ENCODE measurements at places on chromosomes 12 and 14. TPM values are rescaled to one million over a fixed set of nuclear protein-coding genes. Genes with fewer than 3 reads are reported as not detected.

The RPGRIP1 gene
- total RNA-seq, result 35.7 TPM

The TOMM20L gene
- total RNA-seq, result 9.8 TPM

The HSPA2 gene
- total RNA-seq, result 134 TPM

The KRT83 gene
- 0.39 TPM for total RNA-seq

The NDUFA9 gene
- total RNA-seq, result 23.4 TPM

The BCL7A gene
- 11.1 TPM for total RNA-seq

The SERPINA1 gene
- 1.0 TPM for total RNA-seq

The CDK4 gene
- 73.5 TPM for total RNA-seq

The LRP1 gene
- 135 TPM for total RNA-seq

The NRXN3 gene
- total RNA-seq, result 3.5 TPM

GRCh38 chr12:42446761-42447160, 120.8 kb downstream of the PPHLN1 start:
- no peaks in the 10 kb centered on the region for H3K4me1 ChIP-seq
- DNase-seq, result peak; percentile 22
- no peak overlapping the region for H3K4me3 ChIP-seq

- H3K36me3 ChIP-seq, result no peaks in the 10 kb centered on the region
- H3K27ac ChIP-seq, result no peak overlapping the region
- no peak overlapping the region for H3K4me3 ChIP-seq
- DNase-seq, result no peak
- H3K27me3 ChIP-seq, result no peaks in the 10 kb centered on the region
- no peaks in the 10 kb centered on the region for H3K4me1 ChIP-seq
These were observed 24.3 kb downstream of the CALM1 start for GRCh38 chr14:90421001-90421631.

GRCh38 chr12:121812320-121812871, 8.6 kb downstream of the SETD1B start:
- H3K36me3 ChIP-seq, result no peaks in the 10 kb centered on the region
- H3K4me3 ChIP-seq, result peak overlapping the region; percentile 74
- H3K4me1 ChIP-seq, result peaks cover 33% of the 10 kb centered on the region

- no peak for DNase-seq
- H3K4me3 ChIP-seq, result peak overlapping the region; percentile 51
- no peaks in the 10 kb centered on the region for H3K36me3 ChIP-seq
- H3K4me1 ChIP-seq, result peaks cover 19% of the 10 kb centered on the region
- no peak overlapping the region for H3K27ac ChIP-seq
- H3K27me3 ChIP-seq, result no peaks in the 10 kb centered on the region
These were observed 19.9 kb upstream of the GPR68 start for GRCh38 chr14:91264151-91265150.

- no peak for DNase-seq
- no peaks in the 10 kb centered on the region for H3K4me1 ChIP-seq
- no peak overlapping the region for H3K27ac ChIP-seq
- H3K27me3 ChIP-seq, result no peaks in the 10 kb centered on the region
- H3K4me3 ChIP-seq, result no peak overlapping the region
- H3K36me3 ChIP-seq, result no peaks in the 10 kb centered on the region
These were observed 396.8 kb upstream of the DDHD1 start for GRCh38 chr14:53549956-53550355.

DNA sequence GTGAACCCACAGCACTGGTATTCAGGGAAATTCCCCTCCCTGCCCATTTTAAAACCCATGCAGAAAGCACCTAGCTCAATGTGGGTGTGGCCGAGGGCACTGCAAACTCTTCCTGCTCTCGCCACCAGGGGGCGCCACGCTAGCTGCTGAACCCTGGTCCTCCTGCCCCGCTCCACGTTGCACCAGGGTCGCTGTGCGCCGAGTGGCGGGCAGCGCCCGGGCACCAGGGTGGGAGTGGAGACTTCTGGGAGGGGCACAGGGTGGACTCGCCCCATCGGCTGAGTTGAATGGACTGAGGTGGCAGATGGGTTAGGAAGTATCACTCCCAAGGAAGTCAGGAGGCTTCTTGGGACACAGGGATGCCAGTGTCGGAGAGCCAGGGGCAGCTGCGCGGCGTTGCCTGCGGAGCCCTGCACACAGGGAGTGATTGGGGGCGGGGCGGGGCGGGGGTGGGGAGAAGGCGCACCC, 48.1 kb upstream of the BCL11B start:
- peak overlapping the region; percentile 45 for H3K4me3 ChIP-seq
- H3K27ac ChIP-seq, result no peak overlapping the region
- no peaks in the 10 kb centered on the region for H3K27me3 ChIP-seq
- no peaks in the 10 kb centered on the region for H3K36me3 ChIP-seq
- H3K4me1 ChIP-seq, result no peaks in the 10 kb centered on the region

DNA sequence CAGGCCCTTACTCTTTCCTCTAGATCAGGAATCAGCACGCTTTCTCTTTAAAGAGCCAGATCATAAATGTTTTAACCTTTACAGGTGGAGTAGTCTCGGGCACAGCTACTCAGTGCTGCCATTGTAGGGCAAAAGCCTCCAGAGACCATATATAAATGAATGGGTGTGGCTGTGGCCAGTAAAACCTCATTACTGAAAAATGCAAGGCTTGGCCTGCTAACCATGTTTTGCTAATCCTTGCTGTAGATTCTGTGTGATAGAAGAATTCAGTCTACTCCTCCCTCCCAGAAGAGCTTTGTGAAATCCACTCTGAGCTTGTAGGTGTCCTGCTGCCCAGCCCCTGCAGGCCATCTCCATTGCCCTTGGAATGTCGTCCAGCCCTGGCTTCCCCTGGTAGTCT, 58.1 kb downstream of the HSP90AA1 start:
- H3K27me3 ChIP-seq, result no peaks in the 10 kb centered on the region
- no peaks in the 10 kb centered on the region for H3K4me1 ChIP-seq
- H3K27ac ChIP-seq, result no peak overlapping the region
- H3K4me3 ChIP-seq, result no peak overlapping the region
- no peak for DNase-seq

DNA sequence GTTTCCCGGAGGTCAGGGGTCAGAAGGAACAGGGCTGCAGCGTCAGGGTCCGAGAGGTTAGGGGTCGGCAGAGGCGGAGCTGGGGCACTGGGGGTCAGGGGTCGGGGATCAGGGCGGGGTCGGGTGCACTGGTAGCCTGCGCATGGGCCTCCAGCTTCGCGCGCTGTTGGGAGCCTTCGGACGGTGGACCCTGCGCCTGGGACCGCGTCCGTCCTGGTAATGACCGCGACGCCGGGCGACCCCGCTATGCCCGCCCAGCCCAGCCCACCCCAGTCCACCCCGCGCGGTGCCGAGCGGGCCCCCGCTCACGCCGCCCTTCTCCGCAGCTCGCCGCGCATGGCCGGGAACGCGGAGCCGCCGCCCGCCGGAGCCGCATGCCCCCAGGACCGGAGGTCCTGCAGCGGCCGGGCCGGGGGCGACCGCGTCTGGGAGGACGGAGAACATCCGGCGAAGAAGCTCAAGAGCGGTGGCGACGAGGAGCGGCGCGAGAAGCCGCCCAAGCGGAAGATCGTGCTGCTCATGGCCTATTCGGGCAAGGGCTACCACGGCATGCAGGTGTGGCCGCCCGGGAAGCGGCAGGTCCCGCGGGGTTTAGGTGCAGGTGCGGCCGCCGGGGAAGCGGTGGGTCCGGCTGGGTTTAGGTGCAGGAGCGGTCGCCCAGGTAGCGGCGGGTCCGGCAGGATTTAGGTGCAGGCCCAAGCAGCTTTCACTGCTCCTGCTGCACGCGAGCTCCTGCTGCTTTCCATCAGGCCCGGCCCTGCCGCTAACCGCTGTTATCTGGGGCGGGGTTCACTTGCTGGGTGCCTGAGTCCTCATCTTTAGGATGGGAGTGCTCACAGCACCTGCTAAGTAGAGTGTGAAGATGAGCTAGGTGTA, 743 bp downstream of the PUS1 start:
- H3K36me3 ChIP-seq, result no peaks in the 10 kb centered on the region
- peak; percentile 53 for DNase-seq
- peak overlapping the region; percentile 81 for H3K4me3 ChIP-seq
- no peaks in the 10 kb centered on the region for H3K27me3 ChIP-seq

DNA sequence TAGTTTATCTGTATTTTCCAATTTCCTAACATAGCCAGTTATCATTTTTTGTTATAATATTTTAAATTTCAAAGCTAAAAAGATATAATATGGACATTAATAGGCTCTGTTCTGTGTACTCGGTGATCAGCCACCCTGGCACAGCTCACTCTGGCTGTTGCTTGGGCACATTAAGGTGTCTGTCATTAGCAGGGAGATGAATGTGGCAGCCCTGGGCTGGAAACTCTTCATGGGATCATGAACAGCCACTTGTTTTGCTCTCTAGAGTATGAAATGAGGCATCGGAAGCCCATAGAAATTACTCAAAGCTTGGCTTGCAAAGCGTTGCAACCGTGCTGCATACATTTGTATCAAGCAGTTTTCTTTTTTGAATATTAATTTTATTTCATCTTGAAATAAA, 233.2 kb downstream of the DACT1 start:
- H3K4me3 ChIP-seq, result no peak overlapping the region
- H3K27ac ChIP-seq, result no peak overlapping the region
- no peak for DNase-seq
- H3K27me3 ChIP-seq, result no peaks in the 10 kb centered on the region

- peaks cover 22% of the 10 kb centered on the region for H3K4me1 ChIP-seq
- DNase-seq, result no peak
- no peaks in the 10 kb centered on the region for H3K36me3 ChIP-seq
- H3K4me3 ChIP-seq, result no peak overlapping the region
- peak overlapping the region; percentile 15 for H3K27ac ChIP-seq
These were observed 172.0 kb downstream of the CHST11 start for GRCh38 chr12:104628831-104629135.

DNA sequence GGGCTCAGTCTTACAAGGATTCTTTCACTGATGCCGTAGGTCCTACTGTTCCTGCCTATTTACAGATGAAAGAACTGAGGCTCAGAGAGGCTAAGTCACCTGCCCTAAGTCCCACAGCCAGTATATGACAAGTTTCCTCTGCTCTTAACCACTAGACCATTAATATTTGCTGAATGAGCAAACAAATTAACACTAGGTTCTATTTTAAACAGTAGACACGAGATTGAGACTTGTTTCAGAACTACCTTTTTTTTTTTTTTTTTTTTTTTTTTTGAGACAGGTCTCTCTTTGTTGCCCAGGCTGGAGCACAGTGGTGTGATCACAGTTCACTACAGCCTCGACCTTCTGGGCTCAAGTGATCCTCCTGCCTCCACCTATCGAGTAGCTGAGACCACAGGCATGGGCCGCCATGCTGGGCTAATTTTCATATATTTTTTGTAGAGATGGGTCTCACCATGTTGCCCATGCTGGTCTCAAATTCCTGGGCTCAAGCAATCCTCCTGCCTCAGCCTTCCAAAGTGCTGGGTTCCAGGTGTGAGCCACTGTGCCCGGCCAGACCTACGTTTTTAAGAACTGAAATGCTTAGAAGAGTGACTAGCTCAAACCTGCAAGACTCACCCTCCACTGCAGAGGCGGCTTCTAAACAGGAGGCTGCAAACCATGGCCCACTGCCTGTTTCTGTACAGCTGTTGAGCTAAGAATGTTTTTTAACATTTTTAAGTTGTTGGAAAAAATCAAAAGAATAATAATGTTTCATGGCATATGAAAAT, 12.9 kb downstream of the SYNE3 start:
- peak overlapping the region; percentile 36 for H3K27ac ChIP-seq
- H3K36me3 ChIP-seq, result no peaks in the 10 kb centered on the region
- DNase-seq, result no peak
- H3K4me1 ChIP-seq, result peaks cover 50% of the 10 kb centered on the region

- DNase-seq, result peak; percentile 21
- H3K27me3 ChIP-seq, result no peaks in the 10 kb centered on the region
- H3K4me3 ChIP-seq, result no peak overlapping the region
- H3K36me3 ChIP-seq, result no peaks in the 10 kb centered on the region
- no peak overlapping the region for H3K27ac ChIP-seq
These were observed 877.0 kb upstream of the TMEM132C start for GRCh38 chr12:127389923-127390322.

DNA sequence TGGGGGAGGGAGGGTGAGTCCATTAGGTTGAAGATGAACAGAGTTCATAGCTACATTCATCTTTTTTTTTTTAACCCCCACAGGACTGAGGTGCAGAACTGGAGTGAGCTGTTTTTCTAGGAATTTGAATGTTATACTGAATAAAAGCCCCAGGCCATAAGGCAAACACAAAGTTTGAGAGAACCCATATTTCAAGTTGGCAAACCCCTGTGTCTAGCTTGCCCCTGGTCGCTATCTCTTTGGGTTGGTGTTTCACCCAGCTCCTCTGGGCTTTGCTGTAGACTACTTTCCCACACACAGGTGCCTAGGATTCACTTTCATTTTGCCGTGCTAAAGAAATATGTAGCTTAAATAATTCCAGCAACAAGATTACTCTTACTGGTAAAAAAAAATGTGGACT, 5.2 kb upstream of the LMO3 start:
- H3K27ac ChIP-seq, result no peak overlapping the region
- no peaks in the 10 kb centered on the region for H3K4me1 ChIP-seq
- no peaks in the 10 kb centered on the region for H3K27me3 ChIP-seq
- H3K36me3 ChIP-seq, result no peaks in the 10 kb centered on the region

DNA sequence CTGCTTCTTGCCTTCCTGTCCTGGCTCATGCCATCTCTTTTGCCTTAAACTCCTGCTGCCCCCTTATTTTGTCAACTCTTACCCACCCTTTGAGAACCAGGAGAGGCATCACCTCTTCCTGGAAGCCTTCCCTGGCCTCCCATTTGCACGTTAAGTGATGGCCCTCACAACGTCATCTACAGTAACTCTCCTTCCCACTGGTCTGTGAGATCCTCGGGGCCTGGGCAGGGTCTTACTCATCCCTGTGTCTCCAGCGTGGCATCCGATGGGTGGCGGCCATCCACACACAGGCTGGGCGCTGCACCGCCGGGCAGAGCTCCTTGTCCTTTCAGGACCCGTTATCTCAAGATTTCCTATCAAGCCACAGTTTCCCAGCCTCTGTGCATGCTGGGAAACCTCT, 16.8 kb upstream of the CACNA2D4 start:
- no peak overlapping the region for H3K4me3 ChIP-seq
- H3K36me3 ChIP-seq, result no peaks in the 10 kb centered on the region
- no peak for DNase-seq

GRCh38 chr12:95131589-95132340, 58.3 kb upstream of the NR2C1 start:
- H3K4me3 ChIP-seq, result no peak overlapping the region
- H3K27me3 ChIP-seq, result no peaks in the 10 kb centered on the region
- no peaks in the 10 kb centered on the region for H3K36me3 ChIP-seq
- H3K27ac ChIP-seq, result no peak overlapping the region
- H3K4me1 ChIP-seq, result no peaks in the 10 kb centered on the region

DNA sequence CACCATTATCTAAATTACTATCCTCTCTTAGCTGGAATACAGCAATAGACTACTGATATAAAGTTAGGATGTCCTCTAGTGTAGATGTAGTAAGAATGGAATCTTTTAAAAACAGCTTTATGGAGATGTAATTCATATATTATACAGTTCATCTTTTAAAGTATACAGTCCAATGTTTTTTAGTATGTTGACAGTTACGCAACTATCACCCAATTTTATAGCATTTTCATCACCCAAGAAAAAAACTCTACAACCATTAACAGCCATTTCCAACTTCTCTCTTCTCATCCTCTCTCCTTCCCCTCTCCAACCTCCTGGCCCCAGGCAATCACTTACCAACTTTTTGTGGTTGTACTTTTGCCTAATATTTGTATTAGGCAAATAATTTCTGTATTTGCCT, 22.6 kb downstream of the EPYC start:
- H3K27me3 ChIP-seq, result no peaks in the 10 kb centered on the region
- no peak overlapping the region for H3K4me3 ChIP-seq

DNA sequence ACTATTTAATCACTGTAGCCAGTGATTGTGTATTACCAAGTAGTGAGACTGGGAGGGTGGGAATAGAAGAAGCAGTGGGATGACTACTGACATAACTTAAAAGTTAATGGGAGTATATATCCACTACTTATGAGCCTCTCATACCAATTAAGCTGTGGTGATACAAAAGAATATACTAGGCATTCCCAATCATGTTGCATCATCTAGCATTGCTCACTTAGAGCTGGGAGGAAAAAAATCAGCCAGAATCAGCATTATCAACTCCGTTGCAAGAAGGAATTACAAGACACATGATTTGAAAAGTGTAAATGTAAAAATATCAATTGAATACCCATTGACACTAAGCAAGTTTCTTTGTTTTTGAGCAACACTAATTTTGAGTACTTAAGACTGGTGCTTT, 745 bp upstream of the PPP1R36 start:
- H3K36me3 ChIP-seq, result no peaks in the 10 kb centered on the region
- no peak for DNase-seq

Data from testis (tissue), 5 donors.